ENCODE measurements at places on chromosomes 2 and 18. TPM values are rescaled to one million over a fixed set of nuclear protein-coding genes. Genes with fewer than 3 reads are reported as not detected.

The LBH gene
- total RNA-seq, result 130 TPM

GRCh38 chr2:20488201-20488641, 41.3 kb downstream of the RHOB start:
- no peaks in the 10 kb centered on the region for H3K4me1 ChIP-seq
- no peak for DNase-seq
- H3K36me3 ChIP-seq, result no peaks in the 10 kb centered on the region
- H3K27ac ChIP-seq, result no peak overlapping the region
- no peak overlapping the region for H3K4me3 ChIP-seq

The ZC3H8 gene
- total RNA-seq, result 22.1 TPM

The ANTXR1 gene
- 0.05 TPM for total RNA-seq

GRCh38 chr2:38446906-38447561, 70.0 kb upstream of the ATL2 start:
- H3K27me3 ChIP-seq, result peaks cover under 1% of the 10 kb centered on the region
- no peak overlapping the region for H3K4me3 ChIP-seq
- no peak for DNase-seq
- H3K4me1 ChIP-seq, result no peaks in the 10 kb centered on the region
